ENCODE measurements at places on chromosomes 4 and X. TPM values are rescaled to one million over a fixed set of nuclear protein-coding genes. Genes with fewer than 3 reads are reported as not detected.

The EMCN gene
- total RNA-seq: not detected

The GYG2 gene
- total RNA-seq: 14.4 TPM

The DUSP21 gene
- not detected for total RNA-seq

The GAGE12J gene
- not detected for total RNA-seq

The GLUD2 gene
- total RNA-seq: 0.35 TPM

The TRPC3 gene
- 0.89 TPM for total RNA-seq

The CT45A5 gene
- total RNA-seq: not detected

DNA sequence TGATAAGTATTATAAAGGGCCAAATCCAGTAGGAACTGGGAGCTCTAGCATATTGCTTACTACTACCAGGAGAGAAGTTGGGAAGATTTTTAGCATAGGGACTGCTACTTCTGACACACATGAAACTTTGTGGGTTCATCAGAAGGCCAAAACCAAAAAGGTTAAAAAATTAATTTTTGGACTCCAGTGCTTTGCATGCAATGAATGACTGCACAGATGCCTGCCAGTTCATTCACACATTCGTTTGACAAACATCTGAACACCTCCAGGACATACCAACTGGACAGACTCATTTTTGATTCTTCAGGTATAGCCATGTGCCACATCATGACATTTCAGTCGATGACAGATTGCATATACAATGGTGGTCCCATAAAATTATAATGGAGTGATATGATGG is 79.8 kb downstream of the MID1IP1 start:
- no peaks in the 10 kb centered on the region for H3K27me3 ChIP-seq
- H3K36me3 ChIP-seq: no peaks in the 10 kb centered on the region
- no peak for DNase-seq
- no peak overlapping the region for H3K27ac ChIP-seq
- peaks cover 12% of the 10 kb centered on the region for H3K4me1 ChIP-seq

DNA sequence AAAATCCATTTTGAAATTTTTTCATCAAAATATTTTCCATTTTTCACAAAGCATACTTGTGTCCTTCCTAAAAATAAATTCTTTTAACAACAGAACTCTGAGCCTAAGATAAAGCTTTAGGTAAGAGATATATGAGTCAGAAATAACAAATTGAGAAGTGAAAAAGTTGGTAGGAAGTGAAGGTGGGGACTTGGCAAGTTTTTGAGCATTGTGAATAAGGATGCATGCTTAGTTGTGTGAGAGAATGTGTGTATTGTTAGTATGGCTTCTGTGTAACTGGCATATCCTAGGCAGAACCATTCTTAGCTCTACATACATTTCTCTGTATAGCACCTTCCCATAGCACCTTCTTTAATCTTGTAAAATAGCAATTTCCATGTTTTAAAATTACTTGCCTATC is 6.8 kb downstream of the ASB5 start:
- H3K36me3 ChIP-seq: no peaks in the 10 kb centered on the region
- H3K27ac ChIP-seq: no peak overlapping the region
- H3K4me1 ChIP-seq: peaks cover 30% of the 10 kb centered on the region
- no peaks in the 10 kb centered on the region for H3K27me3 ChIP-seq

DNA sequence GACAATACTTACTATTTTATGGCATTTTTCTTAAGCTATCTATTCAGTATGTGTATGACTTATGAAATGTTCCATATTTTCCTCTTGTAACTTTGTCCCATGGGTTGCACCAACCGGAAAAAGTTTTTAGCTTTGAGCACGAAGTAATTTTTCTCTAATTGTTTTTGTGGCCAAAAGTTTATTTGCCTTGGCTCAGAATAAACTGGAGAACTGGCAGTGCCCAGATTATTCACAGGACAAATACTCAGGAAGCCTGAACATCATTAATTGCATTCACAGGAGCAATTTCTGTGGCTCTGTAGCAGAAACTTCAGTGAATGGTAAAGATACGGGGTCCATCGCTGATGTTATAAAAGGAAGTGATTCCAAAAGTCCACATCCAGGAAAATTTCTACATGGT is 184.5 kb downstream of the ARHGAP10 start:
- no peak overlapping the region for H3K4me3 ChIP-seq
- H3K27me3 ChIP-seq: no peaks in the 10 kb centered on the region
- no peak overlapping the region for H3K27ac ChIP-seq
- H3K36me3 ChIP-seq: peaks cover 5% of the 10 kb centered on the region
- no peaks in the 10 kb centered on the region for H3K4me1 ChIP-seq

- no peaks in the 10 kb centered on the region for H3K27me3 ChIP-seq
- H3K4me1 ChIP-seq: no peaks in the 10 kb centered on the region
- no peak overlapping the region for H3K4me3 ChIP-seq
- H3K27ac ChIP-seq: no peak overlapping the region
- no peaks in the 10 kb centered on the region for H3K36me3 ChIP-seq
These were observed 228.2 kb upstream of the TENM3 start for GRCh38 chr4:182015014-182015413.

GRCh38 chr4:8331575-8331955 is 62.0 kb downstream of the HTRA3 start:
- no peaks in the 10 kb centered on the region for H3K36me3 ChIP-seq
- H3K27ac ChIP-seq: no peak overlapping the region
- no peaks in the 10 kb centered on the region for H3K27me3 ChIP-seq

DNA sequence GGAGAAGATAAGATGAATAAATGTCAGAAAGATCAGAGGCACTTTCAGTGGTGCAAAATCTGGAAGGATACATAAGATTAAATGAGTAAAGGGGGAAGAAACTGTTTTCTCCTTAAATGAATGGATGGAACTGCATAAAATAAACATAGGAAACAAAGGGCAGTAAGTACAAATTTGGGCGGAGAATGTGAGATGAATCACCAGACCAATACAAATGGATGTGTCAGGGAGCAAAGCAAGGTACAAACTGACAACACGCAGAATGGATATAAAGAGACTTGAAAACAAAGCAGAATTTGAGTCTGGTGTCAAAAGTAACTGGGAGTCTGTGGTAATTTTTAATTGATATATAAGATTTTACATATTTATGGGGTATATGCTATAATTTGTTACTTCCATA is 175.3 kb upstream of the PCDH18 start:
- no peak overlapping the region for H3K4me3 ChIP-seq
- no peaks in the 10 kb centered on the region for H3K36me3 ChIP-seq
- H3K4me1 ChIP-seq: peaks cover 1% of the 10 kb centered on the region
- no peak for DNase-seq
- no peaks in the 10 kb centered on the region for H3K27me3 ChIP-seq

DNA sequence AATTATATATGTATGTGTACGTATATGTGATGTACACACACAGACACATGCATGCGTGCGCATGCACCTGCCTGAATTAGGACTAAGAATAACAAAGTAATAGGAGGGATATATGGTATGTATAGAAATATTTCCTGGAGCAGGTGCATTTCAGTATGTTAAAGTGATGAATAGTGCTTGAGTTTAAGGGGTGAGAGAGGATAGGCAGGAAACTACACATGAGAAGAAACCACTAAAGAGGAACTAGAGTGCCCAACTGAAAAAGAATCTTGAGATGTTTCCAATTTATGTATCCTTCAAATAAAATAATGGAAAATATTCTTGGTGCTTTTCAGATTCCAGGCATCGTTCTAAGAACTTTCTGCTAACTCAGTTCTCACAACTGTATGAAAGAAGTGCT is 52.6 kb upstream of the UNC5C start:
- no peak for DNase-seq
- no peak overlapping the region for H3K27ac ChIP-seq
- 0 out of 2 replicates have a peak, but pooled peaks cover 2% of the 10 kb centered on the region for H3K27me3 ChIP-seq
- no peak overlapping the region for H3K4me3 ChIP-seq
- no peaks in the 10 kb centered on the region for H3K36me3 ChIP-seq

DNA sequence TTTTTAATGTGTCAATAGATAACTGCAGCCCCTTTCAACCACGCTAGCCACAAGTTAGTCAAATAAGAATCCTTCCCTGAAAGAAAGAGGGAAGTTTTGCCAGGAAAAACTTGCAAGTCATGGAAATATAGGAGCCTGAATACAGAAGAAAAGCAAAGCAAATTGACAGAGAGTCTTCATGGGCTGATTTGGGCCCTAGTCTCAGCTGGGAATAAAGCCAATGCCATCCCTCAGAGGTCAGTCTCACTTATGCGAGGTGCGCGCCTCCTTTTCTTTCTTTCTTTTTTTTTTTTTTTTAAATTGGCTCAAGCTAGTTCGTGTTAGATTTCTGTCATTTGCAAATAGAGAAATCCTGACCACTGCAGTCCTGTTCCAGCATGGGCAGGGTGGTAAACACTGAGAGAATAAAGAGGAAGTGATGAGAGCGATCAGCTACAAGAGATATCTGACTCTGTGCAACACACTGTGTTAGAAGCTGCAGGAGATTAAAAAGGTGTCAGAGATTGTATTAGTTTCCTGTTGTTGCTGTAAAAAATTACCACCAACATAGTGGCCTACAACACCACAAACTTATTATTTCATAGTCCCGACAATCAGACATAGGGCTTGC is 299.7 kb downstream of the LDB2 start:
- 0 out of 2 replicates have a peak, but pooled peaks cover 3% of the 10 kb centered on the region for H3K4me1 ChIP-seq
- no peak for DNase-seq

GRCh38 chr4:140156529-140157171 is 2.7 kb upstream of the MAML3 start:
- H3K27ac ChIP-seq: no peak overlapping the region
- H3K27me3 ChIP-seq: no peaks in the 10 kb centered on the region
- no peak for DNase-seq
- H3K4me1 ChIP-seq: no peaks in the 10 kb centered on the region

DNA sequence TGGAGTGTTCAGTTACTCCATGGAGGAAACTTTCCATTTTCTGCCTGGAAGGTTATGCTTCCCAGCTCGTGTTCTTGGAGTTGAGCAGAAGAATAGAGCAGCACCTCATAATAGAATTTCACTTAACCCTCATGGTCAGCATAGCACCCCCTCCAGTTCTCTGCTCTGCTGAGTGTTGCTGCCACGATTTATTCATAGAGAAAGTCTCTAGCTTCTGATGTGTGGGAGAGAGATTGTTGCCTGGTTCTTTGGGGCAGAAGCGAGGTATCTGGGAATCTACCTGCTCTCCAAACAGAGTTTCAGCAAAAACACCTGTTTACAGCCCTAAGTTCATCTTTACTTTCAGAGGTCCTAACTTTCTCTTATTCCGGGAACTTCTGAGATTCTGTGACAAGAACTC is 3.9 kb upstream of the DTHD1 start:
- H3K4me3 ChIP-seq: no peak overlapping the region
- no peak for DNase-seq
- 0 out of 2 replicates have a peak, but pooled peaks cover 3% of the 10 kb centered on the region for H3K27me3 ChIP-seq
- no peaks in the 10 kb centered on the region for H3K4me1 ChIP-seq
- H3K27ac ChIP-seq: no peak overlapping the region

- no peaks in the 10 kb centered on the region for H3K36me3 ChIP-seq
- H3K27ac ChIP-seq: no peak overlapping the region
- no peaks in the 10 kb centered on the region for H3K27me3 ChIP-seq
- 0 out of 2 replicates have a peak, but pooled peaks cover 4% of the 10 kb centered on the region for H3K4me1 ChIP-seq
These were observed 2.1 kb upstream of the ARSJ start for GRCh38 chr4:113981591-113981990.

GRCh38 chrX:119990556-119991004 is 47.0 kb upstream of the NKAP start:
- no peak overlapping the region for H3K4me3 ChIP-seq
- DNase-seq: no peak
- H3K27ac ChIP-seq: no peak overlapping the region
- no peaks in the 10 kb centered on the region for H3K36me3 ChIP-seq
- no peaks in the 10 kb centered on the region for H3K4me1 ChIP-seq

DNA sequence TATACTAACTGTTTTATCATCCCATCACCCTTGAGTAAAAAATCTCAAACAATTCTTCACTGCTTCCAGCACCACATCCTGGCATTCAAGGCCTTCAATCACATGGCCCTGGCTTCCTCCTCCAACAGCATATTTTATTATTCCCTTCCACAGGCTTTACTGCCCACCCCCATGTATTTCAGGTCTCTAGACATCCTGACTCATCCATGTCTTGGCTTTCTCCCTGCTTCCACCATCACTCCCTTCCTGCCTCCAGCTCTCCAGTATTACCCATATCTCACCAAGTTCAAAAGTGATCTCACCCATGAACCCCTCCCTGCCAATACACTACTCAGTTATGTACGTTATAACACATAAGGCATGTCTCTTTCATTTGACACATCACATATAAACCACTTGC is 34.7 kb upstream of the PLAC1 start:
- H3K27ac ChIP-seq: no peak overlapping the region
- no peak overlapping the region for H3K4me3 ChIP-seq
- DNase-seq: no peak

DNA sequence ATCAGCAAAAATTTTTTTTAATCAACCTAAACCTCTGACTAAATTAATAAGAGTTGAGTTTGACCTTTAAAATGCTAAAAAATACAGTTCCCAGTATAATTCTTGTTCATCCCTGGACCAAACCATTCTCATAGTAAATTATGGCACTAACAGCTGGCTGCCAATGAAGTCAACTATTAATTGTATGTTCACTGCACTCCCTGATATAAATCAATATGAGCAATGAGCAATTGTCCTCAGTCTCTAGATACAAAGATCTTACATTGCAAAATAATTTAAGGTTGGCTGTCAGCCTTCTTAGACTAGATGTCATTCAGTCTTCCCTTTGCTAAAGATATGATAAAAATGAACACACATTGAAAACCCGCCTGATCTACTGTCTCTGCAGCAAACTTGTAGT is 39.3 kb downstream of the NKX6-1 start:
- H3K36me3 ChIP-seq: no peaks in the 10 kb centered on the region
- no peaks in the 10 kb centered on the region for H3K4me1 ChIP-seq
- no peak overlapping the region for H3K27ac ChIP-seq

- H3K4me1 ChIP-seq: no peaks in the 10 kb centered on the region
- DNase-seq: no peak
- no peak overlapping the region for H3K4me3 ChIP-seq
- H3K36me3 ChIP-seq: no peaks in the 10 kb centered on the region
These were observed 278.6 kb upstream of the DIPK2B start for GRCh38 chrX:45479196-45479834.

DNA sequence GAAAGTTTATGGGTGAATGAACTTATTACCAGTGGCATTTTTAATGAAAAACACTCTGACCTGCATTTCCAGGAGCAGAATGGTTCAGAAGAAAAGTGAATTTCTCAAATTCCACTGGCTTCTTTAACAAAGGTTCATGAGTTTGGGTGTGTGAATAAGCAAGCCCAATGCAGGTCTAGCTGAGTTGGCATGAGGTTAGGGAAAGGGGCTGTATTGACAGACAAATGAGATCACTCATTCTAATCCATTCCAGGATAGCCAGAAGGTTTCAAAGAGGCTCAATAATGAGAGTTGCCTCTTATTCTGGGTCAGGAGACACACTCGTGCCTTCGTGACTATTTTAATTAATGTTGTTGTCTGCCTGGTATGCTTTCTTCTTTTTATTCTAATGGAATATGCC is 43.7 kb upstream of the NPY2R start:
- no peaks in the 10 kb centered on the region for H3K27me3 ChIP-seq
- no peak overlapping the region for H3K27ac ChIP-seq
- no peaks in the 10 kb centered on the region for H3K4me1 ChIP-seq
- no peak overlapping the region for H3K4me3 ChIP-seq
- no peaks in the 10 kb centered on the region for H3K36me3 ChIP-seq

GRCh38 chrX:29488919-29489318 is 726.4 kb upstream of the MAGEB2 start:
- no peak overlapping the region for H3K27ac ChIP-seq
- no peak overlapping the region for H3K4me3 ChIP-seq
- DNase-seq: no peak
- no peaks in the 10 kb centered on the region for H3K4me1 ChIP-seq
- H3K27me3 ChIP-seq: no peaks in the 10 kb centered on the region

- no peaks in the 10 kb centered on the region for H3K27me3 ChIP-seq
- H3K27ac ChIP-seq: peak overlapping the region; percentile 7
- H3K4me1 ChIP-seq: peaks cover 14% of the 10 kb centered on the region
- DNase-seq: peak; percentile 31
These were observed 10.7 kb upstream of the FBXL5 start for GRCh38 chr4:15665753-15666365.

GRCh38 chr4:101262683-101263082 is 84.6 kb downstream of the PPP3CA start:
- no peak overlapping the region for H3K4me3 ChIP-seq
- H3K27ac ChIP-seq: no peak overlapping the region
- H3K4me1 ChIP-seq: no peaks in the 10 kb centered on the region
- no peaks in the 10 kb centered on the region for H3K27me3 ChIP-seq

All from SJCRH30 (cell line).